Renal cortex interstitium (tissue), 15 donors: ENCODE measurements at places on chromosomes 6 and 20. TPM values are rescaled to one million over a fixed set of nuclear protein-coding genes. Genes with fewer than 3 reads are reported as not detected.

- DNase-seq = peak; percentile 5
Measured at GRCh38 chr6:84220809-84221409, 6.5 kb downstream of the CEP162 start.

OTOR gene
- not detected for polyA plus RNA-seq

EYS gene
- 0.69 TPM for polyA plus RNA-seq

- DNase-seq = no peak
Measured at GRCh38 chr20:8216375-8217200, 84.5 kb downstream of the PLCB1 start.

DNA sequence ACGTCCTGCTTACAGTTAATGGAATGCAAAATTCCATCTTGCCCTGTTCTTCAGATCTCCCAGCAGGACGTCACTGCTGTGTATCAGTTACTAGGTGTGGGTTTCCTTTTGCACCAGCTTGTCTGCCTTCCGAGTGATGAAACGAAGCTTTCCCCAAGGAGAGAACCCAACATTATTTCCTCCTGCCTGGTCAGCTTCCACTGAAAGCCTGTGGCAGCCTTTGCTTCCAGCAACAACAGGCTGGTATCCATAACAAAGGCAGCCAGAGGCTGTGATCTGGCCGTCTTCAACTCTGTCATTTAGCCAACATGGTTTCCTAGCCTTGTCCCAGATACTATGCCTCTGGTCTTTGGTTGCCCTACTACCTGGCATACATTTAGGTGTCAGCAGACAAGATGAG is 78.9 kb upstream of the HEY2 start:
- DNase-seq = peak; percentile 23

DNA sequence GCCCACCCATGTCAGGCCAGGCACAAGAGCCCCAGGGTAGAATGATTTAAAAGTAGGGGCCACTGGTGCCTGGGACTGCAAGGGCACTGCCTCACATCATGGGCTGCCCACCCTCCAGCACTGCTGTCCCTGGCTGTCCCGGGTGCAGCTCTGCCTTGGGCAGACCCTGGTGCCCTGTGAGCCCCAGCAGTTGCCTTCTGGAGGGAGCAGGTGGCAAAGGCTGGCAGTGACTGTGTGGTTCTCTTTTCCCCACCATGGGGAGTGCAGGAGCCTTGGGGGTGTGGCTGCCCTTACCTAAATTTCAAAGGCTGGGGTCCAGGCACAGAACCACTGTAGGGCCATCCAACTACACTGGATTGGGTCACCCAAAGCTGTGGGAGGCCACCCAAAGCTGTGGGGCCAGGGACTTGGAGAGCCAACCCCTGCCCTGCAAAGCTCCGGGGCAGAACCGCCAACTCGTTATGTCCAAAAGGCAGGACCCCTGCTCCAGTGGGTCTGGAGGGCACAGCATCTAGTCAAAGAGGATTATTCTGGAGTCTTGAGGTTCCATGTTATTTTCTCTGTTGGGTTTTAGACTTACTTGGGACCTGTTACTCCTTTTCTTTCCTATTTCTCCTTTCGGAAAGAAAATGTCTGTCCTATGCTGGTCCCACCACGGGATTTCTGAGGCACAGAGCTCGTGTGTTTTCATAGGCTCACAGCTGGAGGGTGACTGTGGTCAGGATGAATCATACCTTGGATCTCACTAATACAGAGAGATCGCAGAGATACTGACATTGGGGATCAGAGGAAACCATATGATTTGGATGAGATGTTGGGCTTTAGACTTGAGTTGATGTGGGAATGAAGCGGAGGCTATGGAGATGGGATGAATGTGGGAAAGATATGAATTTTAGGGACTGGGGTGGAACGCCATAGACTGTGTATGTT is 65.3 kb downstream of the RAMACL start:
- DNase-seq = no peak

- no peak for DNase-seq
Measured at GRCh38 chr6:148446681-148447080, 104.0 kb downstream of the SASH1 start.

DNA sequence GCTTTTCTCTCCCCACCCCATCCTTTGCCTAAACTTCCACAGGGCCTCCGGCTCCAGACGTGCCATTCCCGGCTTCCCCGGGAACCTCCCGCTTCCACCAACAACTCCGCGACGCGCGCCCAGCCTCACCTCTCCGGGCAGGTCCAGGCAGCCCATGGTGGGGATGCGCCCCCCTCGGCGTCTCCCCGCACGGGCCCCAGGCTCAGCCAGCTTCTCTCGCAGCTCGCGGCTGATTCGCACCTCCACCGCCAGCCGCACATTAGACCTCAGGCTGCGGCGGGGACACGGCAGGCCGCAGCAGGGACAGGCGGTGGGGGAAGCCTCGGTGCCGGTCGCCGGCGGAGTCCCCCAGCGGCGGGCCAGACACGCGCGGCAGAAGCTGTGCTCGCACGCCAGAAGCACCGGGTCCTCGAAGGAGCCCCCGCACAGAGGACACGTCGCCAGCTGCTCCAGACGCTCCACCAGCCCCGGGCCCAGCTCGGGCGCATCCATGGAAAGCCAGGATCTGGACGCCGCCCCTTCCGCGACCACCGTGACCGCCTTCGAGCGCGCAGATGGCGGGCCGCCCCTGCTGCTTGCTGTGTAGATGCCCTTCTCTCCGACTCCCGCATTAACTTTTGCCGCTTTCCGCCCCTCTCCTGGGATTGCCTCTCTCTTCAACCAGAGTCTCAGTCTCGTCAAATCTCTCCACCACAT is at the start of gene RNF39:
Gene RNF39 (minus strand): TSS at position 676 of the 696 bp plus-strand sequence. CDS start 184 bp downstream, at position 492.
- no peak for DNase-seq

DNA sequence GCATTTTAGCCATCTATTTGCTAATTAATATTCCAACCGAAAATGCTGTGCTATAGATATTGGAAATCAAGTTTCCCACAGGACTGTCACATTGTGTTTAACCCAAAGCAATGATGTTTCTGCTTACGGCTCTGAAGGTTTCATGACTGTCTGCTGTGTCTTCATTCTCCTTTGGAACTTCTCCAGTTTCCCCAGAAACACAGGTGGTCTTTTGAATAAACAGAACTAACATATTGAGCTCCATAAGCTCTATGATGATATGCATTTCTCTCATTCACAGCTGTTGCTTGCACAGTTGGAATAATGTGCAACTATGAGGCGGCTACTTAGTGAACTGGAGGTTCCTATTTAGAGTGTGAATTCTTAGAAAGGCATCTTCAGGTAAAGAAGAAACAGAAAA is 266.0 kb upstream of the ID4 start:
- DNase-seq = no peak

DNA sequence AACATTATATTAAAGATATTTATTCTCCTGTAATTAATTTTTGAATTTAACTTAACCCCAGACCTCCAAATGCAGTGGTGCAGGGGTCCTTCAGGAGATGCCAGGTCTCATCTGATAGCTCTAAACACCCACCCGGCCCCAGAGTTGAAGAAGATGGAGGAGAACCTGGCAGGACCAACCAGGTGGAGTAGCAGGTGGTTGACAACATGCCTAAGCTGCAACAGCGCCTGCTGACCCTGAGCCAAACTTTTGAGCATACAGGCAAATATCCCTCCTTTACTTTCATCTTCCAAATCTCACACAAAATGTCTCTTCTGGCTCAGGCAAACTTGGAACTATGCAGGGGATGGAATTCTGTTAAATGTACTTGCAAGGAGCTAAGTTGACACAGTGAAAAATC is 145.3 kb upstream of the TCF21 start:
- DNase-seq = no peak
